ENCODE measurements at places on chromosomes 1 and 21.
A peak's percentile ranks its signal among the peaks of the same experiment; 100 is the strongest.

DNA sequence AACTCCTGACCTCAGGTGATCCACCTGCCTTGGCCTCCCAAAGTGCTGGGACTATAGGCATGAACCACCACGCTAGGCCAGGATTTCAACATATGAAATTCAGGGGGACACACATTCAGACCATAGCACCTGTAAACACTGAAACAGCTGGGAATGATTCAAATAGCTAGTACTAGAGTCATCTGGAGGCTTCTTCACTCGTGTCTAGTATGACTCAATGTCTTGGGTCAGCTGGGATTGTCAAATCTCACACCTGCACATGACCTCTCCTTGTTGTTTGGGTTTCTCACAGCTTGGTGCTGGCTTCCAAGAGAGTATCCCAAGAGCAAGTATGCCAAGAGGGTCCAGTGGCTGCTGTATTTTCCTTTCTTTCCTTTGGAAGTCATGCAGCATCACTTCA, 75.1 kb downstream of the PGM1 start:
- no peak for DNase-seq

DNA sequence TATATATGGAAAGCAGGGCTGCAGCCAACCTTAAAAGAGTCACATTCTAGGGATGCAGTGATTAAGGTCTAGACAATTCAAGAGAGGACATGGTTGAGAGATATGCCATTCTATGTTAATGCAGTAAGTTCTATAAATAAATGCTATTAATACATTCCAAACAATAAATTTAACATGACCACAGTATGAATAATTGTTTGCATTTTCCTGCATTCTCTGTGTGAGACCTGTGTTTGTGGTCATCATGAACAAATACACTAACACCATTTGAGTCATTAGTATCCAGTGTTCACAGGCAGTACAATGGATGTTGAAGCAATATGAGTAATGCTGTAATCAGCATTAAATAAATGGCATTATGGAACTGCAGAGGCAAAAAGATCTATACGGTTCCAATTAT, 5.5 kb upstream of the ZRANB2 start:
- no peak for DNase-seq

GRCh38 chr1:114854693-114855320, at the start of gene SYCP1:
Gene SYCP1 (plus strand): TSS chr1:114854863. CDS start chr1:114855465, 602 bp downstream.
- no peak for DNase-seq

- no peak for DNase-seq
Measured at GRCh38 chr1:8015036-8015808, 10.9 kb downstream of the ERRFI1 start.

GRCh38 chr1:236144446-236145150, 2.3 kb downstream of the GPR137B start:
- no peak for DNase-seq

GRCh38 chr1:199067483-199067882, 428.6 kb downstream of the PTPRC start:
- DNase-seq: no peak

GRCh38 chr1:65965112-65965996, 172.7 kb downstream of the PDE4B start:
- no peak for DNase-seq

DNA sequence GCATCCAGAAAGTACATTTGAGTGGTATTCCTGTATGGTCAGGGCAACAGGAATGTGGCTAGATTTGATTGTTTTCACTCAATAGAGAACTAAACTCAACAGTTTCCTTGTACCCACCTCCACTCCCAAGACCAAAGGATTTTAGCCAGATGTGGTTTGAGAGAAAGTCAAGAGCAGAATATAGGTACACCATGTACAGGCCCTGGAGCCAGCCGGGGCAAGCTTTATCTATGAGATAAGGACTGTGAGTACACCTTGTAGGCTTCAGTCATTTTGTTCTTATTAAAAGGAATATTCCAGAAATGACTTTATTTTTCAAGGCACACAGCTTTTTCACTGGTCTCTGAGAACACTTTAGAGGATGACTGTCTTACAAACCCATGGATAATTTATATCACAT, 192.4 kb upstream of the JUN start:
- DNase-seq: no peak

DNA sequence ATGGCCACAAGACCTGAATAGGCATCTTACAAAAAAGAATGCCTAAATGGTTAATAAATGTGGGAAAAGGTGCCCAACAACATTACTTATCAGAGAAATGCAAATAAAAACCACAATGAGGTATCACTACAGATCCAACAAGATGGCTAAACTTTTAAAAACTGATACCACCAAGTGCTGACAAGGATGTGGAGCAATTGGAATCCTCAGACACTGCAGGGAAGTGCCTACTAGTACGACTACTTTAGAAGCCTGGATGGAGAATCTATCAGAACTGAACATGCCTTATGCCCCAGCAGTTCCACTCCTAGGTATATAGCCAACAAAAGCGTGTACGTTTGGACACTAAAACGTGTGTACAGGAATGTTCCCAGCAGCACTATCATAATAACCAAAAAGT, 19.9 kb downstream of the TNFRSF8 start:
- no peak for DNase-seq

- DNase-seq: no peak
Measured at GRCh38 chr1:204592246-204592948, 76.2 kb downstream of the MDM4 start.

DNA sequence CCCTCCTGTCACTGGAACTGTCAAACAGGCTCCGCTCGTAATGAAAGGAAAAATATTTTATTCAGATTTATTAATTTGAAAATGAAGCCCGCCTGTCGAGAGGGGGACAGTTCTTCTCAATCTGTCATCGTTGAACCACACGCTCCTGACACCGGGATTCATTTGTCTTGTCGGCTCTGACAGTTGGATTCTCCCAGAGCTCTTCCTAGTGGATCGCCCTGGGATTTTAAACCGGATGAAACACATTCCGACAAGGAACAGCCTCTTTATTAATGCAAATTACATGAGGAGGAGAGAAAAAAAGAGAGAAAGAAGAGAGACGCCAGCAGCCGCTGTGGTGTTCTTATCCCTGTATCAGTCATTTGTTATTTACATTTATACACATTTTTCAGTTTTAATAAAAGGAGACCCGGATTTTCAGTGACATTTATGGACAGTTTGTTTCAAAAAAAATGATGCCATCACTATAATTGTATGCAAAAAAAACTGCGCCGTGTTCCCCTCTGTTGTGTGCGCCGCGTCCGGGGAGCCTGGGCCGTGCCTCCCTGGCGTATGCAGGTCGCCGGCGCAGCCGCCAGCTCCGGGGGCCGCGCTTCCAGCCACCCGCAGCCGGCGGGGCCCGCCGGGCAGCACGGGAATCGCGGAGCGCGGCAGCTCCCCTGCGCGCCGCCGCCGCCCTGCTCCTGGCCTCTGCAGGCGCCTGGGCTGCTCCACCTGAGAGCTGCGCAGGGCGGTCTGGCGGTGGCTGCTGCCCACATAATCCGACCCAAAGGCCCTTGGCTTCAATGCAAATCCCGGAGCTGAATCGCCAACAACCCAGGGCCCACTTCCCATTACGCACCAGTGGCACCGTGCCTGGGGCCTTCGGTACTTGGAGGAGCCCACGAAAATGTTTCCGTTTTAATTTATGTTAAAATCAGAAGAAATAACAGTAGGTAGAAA, 237.9 kb upstream of the PBX1 start:
- no peak for DNase-seq

- no peak for DNase-seq
Measured at GRCh38 chr1:11684070-11684469, 3.1 kb upstream of the MAD2L2 start.

DNA sequence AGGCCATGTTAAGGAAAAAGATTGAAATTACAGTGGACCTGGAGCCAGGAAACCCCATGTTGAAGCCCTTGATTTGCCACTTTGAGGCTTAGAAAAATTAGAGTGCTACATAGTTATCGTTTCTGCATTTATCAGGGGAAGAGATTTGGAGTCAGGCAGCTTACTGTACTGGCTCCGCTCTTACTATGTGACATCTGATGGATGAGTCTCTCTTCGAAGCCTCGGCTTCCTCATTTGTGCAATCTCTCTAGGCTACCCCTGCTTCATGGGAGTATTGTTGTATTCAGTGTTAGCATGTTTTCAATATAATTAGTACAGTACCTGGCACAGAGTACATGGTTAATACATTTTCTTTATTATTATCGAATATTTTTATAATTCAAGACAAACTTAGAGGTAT, 480.4 kb upstream of the USP24 start:
- DNase-seq: no peak

GRCh38 chr1:67566803-67567377, 118.1 kb upstream of the GADD45A start:
- DNase-seq: no peak

DNA sequence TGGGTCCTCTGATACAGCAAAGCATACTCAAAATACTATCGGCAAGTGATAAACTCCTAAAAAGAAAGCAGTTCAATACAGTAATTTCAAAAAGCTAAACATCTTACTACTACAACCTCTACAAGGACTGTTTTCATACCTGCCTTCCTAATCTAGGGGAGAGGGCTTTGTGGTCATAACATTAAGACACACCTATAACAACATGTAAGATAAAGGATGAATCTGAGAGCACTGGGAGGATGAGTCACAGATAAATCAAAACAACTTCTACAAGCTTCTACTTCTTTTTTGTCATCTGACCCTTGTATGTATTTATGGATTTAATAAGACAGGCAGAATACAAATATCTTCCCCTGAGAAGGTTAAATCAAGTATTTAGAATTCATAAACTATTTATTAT, 40.0 kb downstream of the LTN1 start:
- no peak for DNase-seq

- no peak for DNase-seq
Measured at GRCh38 chr1:227953022-227953412, 5.3 kb upstream of the WNT9A start.

DNA sequence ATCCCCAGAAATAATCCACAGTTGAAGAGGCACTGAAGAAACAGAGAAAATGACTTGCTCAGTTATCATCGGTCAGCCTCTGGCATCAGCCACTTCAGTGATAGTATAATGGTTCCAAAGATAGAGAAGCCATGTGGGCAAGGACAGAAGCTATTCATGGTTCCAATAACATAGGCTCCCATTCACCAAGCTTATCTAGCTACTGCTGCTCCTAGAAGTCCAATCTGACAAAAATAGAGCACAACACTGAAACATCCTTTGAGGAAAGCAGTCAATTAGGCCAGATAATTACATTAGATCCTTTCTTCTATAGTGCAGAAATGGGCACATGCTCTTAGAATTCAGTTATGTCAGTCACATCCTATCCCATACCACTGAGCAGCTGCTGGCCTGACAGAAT, 33.5 kb upstream of the CRB1 start:
- DNase-seq: no peak

GRCh38 chr1:57206038-57206437, 217.8 kb downstream of the DAB1 start:
- no peak for DNase-seq

DNA sequence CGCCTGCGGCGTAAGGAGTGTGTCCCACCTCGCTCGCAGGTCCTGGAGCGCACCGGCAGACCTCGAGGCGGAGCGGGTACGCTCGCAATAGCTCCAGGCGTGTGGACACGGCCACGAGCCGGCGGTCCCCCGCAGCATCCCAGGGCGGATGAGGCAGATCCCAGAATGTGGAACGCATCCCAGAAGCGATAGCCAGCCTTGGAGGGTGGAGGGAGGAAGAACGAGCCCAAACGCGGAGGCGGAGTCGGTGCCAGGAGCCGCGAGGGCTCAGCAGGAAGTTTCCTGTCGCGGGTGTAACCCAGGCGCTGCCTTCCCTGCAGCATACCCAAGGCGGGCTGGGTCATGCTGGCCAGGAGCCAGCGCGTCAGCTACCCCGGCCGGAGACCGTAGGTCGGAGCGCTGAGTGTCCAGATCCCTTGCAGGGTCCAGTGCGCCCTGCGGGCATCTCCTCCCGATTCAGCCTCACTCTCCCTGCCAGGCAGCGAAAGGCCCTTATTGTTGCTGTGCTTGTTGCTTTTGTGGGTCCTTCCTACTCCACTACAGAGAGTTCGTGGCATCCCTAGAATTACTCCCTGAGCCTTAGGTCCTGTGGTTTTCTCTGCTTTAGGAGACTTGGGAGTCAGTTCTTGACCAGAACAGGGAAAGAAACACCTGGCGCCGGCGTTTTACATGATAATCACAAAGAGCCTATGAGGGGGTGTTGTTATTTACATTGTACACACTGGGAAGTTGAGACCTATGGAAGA, 27.7 kb downstream of the STYXL2 start:
- no peak for DNase-seq

- DNase-seq: no peak
Measured at GRCh38 chr1:212451416-212452322, 18.9 kb downstream of the NENF start.

- DNase-seq: no peak
Measured at GRCh38 chr1:173095632-173096031, 44.9 kb upstream of the TNFSF18 start.

- DNase-seq: peak; percentile 19
Measured at GRCh38 chr1:9234223-9235095, at the start of gene H6PD. Gene H6PD (plus strand): TSS chr1:9234774. CDS start chr1:9244935, 10,161 bp downstream.

DNA sequence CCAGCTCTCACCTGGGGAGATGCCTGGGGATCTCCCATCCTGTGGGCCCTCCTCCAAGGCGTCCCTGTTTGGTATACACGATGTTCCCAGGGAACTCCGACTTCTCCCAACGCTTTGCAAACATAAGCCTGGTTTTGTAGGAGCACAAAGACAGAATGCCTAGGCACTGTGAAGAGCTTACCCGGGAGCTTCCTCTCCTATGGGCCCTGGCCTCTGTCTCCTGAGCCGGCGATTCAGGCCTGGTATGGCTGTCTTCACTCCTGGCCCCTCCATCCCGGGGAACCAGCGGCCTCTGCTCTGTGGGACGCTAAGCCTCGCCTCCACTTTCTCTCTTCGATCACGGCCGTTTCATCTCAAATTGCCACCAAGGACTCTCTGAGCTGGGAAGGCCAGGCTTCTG, 59.6 kb upstream of the ACTRT2 start:
- no peak for DNase-seq

DNA sequence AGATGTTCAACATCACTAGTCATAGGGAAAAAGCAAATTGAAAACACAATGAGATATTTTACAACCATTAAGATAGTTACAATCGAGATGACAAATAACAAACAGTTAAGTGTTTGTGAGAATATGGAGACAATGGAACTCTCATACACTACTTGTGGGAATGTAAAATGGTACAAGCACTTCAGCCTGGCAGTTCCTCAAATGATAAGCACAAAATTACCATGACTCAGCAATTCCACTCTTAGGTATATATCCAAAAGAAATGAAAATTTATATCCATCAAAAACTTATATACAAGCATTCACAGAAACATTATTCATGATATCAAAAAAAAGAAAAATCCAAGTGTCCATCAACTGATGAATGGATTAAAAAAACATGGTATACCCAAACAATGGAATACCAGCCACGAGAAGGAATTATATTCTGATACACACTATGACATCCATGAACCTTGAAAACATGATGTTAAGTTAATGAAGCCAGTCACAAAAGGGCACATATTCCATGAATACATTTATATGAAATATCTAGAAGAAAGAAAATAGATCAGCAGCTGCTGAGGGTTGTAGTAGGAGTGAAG, 76.4 kb downstream of the EVI5 start:
- DNase-seq: no peak

DNA sequence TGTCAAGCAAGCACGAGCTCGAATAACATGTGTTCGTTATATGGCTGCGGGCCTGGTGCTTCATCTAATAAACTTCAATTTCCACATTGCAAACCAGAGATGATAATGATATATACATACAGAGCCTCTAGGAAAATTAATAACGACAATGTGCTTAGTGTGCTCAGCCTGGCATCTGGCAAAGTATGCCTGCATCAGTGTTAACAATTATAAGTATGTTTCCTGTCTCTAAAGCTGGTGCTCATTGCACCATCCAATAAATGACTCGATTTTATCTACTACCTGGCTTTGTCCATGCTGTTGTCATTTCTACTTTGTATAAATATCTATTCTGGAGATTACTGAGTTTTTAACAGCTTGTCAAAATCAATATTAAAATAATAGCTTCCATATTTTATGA, 1402.6 kb downstream of the MRPL39 start:
- no peak for DNase-seq
